ENCODE measurements at places on chromosomes 12 and 14.

DNA sequence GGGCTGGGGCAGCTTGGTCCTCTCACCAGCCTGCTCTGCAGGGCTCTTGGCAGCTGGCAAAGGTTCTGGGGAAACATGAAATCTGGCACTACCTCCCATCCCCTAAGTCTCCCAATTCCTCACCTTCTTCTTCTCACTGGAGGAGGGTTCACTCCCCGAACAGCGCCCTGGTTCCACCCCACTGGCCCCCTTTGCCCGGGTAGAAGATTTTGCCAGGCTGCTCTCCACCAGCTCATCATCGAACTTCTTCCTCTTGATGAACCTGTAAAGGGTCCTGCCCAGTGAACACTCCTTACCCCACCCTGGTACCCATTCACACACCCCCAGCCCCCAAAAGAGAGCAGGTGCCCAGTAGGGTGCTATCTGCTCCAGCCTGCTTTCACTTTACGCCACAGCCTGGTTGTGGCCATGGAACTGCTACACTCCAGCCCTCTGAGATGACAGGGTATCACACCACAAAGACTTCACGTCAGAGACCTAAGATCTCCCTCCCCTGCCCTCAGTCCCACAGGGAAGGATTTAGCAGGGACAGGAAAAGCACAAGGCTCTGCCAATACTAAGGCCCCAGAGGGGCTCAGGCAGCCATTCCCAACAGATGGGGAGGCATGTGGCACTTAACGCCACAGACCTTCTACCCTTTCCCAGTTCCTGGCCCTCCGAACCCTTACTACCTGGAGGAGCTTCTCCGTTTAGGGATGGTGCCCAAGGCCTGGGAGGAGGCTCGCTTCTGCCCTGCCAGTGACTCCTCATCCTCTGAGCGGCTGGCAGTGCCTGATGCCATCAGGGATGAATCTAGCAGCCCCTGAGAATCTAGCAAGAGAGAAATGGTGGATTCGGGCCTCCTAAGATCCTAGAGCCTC is 2.3 kb downstream of the MCRS1 start:
- DNase-seq: no peak

DNA sequence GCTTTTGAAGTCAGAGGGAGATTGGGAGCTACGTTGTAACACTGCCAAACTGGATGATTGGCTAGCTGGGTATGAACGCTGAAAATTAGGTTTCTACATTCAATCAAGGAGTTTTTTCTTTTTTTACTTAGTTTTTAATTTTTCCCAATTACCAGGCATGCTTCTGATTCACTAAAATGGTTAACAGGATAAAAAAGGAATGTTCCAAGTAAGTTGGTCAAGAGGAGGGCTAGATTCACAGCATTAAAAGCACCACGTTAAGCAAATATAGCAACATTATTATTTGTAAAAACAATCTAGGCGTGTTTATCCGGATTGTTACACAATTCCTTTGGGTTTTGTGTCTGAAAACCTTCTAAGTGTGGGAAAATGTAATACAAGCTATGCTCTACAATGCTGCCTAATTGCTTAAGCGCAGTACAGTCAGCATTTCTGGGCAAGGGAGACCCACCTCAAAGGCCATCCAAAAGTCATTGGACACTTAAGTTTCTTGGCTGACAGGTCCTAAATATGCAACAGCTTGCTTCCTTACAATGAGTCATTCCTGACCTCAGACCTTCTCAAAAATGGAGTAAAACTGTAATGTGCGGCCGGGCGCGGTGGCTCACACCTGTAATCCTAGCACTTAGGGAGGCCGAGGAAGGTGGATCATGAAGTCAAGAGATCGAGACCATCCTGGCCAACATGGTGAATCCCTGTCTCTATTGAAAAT is 1.2 kb downstream of the RPLP0 start:
- peak; percentile 59 for DNase-seq

DNA sequence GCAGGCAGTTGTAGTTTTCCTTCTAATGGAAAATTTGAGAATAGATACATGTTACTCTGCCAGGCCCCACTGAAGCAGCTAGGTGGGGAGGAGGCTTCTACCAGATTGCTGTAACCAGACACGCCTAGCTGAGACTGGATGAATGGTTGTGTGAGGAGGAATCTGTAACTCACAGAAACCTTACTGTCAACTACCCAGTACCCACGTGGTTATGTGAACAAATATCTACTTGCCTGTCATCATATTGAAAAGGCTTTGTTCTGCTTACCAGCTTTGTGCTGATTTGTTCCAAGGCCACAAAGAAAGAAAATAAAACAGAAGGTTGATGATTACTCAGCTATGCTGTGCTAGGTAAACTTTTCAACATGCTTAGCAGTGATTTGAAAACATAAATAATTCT is 167.2 kb downstream of the CAPZA3 start:
- no peak for DNase-seq

DNA sequence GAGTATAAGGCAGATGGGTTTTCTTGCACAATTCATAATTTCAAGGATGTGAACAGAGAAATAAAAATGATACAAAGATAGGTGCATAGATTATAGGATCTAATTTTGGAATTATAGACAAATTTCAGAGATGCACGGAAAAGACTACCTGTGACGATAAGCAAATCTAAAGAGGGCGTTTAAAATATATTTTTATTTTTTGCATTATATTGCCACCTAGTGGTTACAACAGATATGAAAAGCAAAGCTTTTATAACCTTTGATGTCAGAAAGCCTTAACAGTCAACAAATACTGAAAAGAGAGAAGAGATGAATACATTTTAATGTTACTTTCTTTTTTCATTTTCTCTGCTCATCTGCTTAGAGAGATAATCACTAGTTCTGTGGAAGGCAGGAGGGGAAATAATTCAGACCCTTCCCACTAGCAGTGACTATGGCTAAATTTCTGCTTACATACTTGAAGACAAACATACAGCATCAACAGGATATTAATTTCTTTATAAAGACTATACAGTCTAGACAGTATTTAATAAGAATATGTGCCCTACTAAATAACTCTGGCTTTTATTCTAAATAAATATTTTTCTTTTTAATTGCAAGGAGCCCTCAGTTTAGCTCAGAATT is 46.3 kb downstream of the NTS start:
- DNase-seq: no peak

- no peak for DNase-seq
These were observed 859.2 kb downstream of the DIO2 start for GRCh38 chr14:79352076-79352630.

DNA sequence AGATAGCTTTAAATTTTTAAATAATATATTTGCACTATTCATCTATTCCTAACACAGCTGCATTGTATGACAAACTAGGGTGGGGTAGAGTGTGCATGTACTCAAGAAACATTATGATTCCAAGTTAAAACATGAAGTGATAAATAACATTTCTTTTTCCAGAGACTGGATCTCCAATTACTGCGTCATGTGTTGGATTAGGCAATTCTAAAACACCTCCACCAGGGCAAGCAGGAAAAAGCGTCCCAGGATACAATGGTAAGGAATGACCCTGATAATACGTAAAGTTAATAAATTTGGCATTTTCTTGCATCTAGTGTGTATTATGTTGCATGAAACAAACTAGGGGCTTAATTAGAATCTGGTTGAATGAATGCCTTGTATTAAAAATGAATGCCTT is 138.9 kb downstream of the ACSS3 start:
- no peak for DNase-seq

- DNase-seq: no peak
These were observed 67.1 kb downstream of the IFNG-AS1 start for GRCh38 chr12:68056300-68056699.

- no peak for DNase-seq
These were observed 52.0 kb downstream of the WASHC3 start for GRCh38 chr12:102009796-102010195.

- DNase-seq: no peak
These were observed 113.3 kb downstream of the ANO6 start for GRCh38 chr12:45329238-45329637.

GRCh38 chr12:4210183-4210582 is 63.4 kb upstream of the CCND2 start:
- no peak for DNase-seq

DNA sequence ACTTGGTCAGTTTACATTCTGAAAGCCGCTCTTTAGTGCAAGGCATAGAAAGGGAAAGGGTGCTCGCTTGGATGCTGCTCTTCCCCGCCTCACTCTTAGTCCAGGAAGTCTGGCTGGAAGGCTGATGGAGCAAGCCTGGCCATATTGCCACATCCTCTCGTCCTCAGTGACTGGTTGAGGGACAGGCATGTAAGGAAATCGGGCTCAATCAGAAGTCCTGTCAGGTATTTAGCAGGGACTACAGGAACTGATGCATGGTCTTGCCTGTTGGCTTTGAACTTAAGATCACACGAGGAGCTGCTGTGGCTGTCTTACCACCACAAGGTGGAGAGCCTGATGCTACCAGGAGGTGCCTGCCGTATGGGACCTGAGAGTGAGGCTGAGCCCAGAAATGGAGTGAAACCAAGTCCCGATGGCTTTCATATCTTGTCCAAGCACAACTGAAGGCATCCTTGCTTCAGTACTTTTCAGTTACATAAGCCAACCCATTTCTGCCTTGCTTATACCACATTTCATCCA is 10.7 kb upstream of the C12orf75 start:
- no peak for DNase-seq

DNA sequence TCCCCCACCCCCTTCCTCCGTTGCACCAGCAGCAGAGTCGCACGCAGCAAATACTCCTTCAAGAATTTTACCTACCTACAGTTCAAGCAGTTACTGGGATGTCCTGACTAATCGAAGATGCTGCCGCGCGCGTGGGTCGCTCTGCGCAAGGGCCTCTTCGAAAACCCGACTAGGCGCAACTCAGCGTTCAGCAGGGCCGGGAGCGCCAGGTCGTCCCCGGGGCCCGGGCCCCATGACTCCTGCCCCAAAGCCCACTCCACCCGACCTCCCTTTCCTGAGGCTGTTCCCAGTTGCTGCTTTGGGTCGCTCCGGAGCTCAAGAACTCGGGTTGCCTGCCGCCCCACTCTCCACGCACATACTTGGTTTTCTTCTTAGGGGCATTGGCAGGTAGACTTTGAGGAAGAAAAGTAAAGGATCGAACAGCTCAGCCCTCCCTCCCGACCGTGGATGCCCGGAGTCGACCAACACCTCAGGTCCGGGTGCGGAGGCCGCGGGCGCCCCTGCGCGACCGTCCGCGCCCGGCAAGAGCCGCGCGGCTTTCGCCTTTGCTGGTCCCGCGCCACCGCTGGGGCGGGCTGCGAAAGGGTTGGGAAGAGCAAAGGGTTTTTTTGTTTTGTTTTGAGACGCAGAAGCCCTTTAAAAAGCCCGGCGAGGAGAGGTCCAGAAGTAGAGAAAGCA is 1.9 kb downstream of the BMP4 start:
- peak; percentile 35 for DNase-seq

DNA sequence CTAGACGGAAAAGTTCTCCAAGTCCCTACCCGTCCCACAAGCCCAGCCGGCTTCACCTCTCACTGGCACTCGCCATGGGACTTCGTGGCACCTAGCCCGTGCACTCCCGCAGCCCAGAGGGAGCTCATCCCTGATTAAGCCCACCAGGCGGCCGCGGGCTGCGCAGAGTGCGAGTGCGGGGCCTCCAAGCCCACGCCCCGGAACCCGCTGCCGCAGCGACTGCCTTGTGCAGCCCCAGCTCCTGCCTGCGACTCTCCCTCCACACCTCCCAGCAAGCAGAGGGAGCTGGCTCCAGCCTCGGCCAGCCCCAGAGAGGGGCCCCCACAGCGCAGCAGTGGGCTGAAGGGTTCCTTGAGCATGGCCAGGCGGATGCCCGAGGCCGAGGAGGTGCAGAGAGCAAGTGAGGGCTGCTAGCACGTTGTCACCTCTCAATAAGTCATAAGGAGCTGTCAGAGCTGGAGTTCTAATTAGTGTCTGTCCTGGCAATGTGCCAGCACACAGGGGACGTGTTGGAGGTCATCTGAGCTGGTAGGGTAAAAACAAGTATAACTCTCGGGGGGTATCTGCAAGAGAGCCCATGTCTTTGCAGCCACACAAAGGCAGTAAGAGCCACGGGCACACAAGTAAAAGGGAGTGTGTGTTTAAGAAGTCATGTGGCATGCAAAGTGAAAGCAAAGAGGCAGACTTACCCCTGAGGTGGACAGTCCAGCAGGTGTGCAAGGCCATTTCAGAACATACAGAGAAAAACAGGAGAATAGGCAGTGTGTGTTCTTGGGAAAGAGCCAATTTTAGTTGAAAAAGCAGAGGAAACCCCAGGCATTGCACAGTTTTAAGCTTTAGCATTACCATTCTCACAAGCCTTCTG is 27.1 kb upstream of the TMTC2 start:
- no peak for DNase-seq

DNA sequence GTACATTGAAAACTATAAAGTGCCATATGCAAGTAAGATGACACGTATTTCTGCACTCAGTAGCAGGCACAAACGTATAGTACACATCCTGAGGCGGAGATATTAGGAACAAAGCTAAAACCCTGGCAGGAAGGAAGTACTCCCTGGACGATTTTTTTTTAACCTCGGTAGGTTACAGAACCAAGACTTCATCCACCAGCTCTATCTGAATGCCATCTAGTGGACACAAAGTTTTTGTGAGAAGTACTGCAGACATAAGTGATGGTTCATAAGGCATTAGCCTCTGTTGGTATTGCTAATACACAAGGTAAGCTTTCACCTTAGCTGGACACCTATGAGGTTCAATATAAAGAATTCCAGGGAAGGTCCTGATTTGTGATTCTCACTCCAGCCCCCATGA is 83.0 kb upstream of the CCDC196 start:
- DNase-seq: no peak

GRCh38 chr12:3607039-3607720 is 116.2 kb downstream of the PRMT8 start:
- DNase-seq: no peak

- DNase-seq: peak; percentile 80
These were observed 172.7 kb upstream of the OR4E1 start for GRCh38 chr14:21846227-21846885.

GRCh38 chr14:75689012-75689411 is 28.0 kb downstream of the TTLL5 start:
- no peak for DNase-seq

DNA sequence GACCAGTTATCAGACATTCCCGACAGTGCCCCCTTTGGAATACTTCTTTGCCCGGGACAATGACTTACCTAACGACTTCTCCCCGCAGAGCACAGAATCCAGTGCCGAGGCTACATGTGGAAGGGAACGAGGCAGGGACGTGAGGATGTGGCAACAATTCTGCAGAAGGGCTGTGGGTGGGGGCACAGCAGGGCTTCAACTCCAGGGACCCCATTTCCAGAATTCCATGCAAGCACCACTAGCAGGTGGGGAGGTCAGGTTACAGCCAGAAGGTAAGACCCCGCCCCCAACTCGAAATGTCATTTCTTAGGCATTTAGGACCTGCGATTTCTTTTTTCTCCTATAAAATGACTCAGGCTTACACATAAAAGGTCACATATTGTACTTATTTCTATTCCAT is 207.9 kb downstream of the TMEM132C start:
- DNase-seq: no peak

- DNase-seq: no peak
These were observed 11.4 kb upstream of the CYP46A1 start for GRCh38 chr14:99672506-99673304.

GRCh38 chr14:103653805-103654204 is 24.8 kb downstream of the KLC1 start:
- no peak for DNase-seq

DNA sequence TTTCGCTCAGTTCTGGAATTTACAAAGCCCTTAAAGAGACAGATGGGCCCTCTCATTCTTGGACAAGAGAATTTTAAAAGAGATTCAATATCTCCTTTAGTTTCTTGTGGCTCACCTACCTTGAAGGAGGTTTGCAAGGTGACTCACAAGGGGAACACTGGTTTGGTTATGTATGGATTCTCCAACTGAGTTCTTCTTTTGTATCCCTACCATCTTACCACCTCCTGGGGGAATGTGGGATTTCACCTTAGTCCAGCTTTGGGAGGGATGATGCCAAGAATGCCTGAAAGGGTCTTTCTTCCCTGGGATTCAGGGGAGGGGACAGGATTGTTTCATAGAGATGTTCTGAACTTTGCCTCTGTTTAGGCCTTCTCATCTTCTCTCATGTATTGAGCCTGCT is 3.7 kb downstream of the PPP4R4 start:
- DNase-seq: no peak

All from stimulated activated CD4-positive, alpha-beta T cell treated with anti-CD3 and anti-CD28 coated beads, Interleukin-15, amount 100 ng/mL, for 24 hours (primary cell).